Stimulated activated CD4-positive, alpha-beta T cell treated with anti-CD3 and anti-CD28 coated beads, Interleukin-4, amount 100 ng/mL, for 24 hours (primary cell): ENCODE measurements at places on chromosomes 6 and 20.

- no peak for DNase-seq
These were observed 38.7 kb downstream of the DUSP22 start for GRCh38 chr6:330948-331347.

DNA sequence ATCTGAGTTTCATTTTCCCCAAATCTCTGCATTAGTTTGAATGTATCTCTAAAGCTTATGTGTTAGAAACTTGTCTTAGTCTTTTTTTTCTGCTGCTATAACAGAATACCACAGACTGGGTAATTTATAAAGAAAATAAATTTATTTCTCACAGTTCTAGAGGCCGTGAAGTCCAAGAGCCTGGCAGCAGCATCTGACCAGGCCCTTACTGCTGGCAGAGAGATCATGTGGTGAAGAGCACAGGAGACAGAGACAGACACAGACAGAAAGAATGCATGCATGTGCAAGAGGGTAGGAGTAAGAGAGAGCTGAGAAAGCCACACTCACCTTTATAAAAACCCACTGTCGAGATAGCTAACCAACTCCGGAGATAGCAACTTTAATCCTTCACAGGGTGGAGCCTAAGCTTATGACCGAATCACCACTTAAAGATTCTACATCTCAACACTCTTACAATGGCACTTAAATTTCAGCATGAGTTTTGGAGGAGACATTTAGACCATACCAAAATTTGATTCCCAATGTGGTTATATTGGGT is 412.7 kb upstream of the SOX4 start:
- no peak for DNase-seq

DNA sequence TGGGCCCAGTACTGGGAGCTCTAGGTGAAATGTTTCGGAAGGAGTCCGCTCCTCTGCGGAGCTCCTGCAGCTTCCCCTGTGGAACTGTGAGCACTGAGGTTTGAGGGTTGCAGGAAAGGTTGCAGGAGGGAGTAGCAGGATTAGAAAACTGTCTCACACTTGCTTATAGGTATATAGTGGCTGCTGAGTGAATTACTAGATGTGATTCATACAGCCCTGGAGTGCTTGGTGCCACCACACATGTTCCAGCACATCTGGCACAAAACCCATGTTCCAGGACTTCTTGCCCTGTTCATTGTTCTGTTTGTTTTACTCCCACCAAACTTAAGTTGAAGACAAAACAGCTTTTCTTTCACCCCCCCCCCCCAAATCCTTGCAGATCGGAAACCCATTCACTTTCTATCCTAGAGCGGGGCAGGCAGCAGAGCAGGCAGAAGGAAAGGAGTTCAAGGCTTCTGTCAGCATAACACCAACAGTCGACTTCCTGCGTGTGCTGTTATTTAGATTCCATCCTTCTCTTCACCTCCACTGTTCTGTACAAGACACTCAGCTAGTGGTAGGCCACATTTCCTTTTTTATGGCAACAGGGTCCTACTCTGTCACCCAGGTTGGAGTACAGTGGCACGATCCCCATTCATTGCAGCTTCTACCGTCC is 669 bp upstream of the PEX6 start:
- DNase-seq, result no peak

GRCh38 chr6:75800133-75800532 is 51.1 kb downstream of the MYO6 start:
- DNase-seq, result no peak

GRCh38 chr6:130831607-130832006 is 4.4 kb downstream of the SMLR1 start:
- no peak for DNase-seq

DNA sequence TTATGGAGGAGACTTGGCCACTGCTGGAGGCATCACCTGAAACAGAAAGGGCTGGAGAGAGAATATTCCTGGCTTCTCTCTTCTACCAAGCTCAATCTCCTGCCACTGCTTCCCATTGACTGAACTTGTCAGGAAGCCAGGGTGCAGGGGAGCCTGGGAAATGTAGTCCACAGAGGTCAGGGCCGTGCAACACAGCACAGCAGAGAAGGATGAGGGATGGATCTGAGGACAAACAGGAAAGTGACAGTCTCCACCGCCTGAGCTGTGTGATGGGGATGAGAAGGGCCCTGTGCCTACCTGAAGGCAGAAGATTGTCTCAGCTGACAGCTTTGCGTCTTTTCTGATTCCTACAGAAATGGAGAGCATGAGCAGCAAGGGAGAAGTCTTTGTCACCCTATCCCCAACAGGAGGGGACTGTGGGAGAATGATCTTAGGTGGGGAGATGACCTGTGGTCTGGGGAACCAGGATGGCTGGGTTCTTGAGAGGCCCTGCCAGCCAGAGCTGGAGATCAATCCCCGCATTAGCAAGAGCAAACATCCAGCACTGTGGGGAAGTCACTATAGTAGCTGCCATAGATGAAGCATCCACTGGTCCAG is 114.2 kb downstream of the SNX5 start:
- DNase-seq, result no peak

- no peak for DNase-seq
These were observed 67.0 kb upstream of the SMIM29 start for GRCh38 chr6:34315780-34316179.

GRCh38 chr6:144718431-144718830 is 433.3 kb downstream of the UTRN start:
- no peak for DNase-seq

DNA sequence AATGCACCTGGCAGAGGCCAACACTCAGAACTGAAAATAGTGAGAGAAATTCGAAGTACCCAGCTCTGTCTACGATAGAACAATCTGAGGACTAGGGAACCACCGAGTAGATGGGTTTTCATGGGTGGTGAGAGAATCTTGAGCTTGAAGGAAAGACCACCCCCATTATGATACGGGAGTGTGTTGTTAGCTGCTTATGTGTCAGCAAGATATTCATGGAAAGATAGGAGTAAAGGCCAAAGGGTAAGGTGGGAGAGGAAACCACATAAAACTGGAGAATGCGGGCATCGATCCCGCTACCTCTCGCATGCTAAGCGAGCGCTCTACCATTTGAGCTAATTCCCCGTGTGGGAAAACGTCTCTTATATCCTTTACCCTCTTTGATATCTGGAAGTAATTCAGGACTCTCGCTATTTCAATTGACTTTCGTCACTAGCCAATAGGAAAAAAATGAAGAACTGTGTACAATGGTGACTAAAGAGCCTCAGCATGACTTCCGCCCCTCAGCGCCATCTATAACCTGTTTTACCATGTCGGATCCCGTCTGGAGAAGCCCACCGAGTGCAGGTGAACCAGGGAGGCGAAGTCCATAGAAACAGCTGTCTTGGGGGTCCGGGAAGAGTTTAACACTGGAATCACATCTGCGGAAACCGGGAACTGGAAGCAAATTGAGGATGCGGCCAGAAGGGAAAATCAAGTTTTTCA is 25.0 kb upstream of the ABT1 start:
- DNase-seq, result peak; percentile 53

DNA sequence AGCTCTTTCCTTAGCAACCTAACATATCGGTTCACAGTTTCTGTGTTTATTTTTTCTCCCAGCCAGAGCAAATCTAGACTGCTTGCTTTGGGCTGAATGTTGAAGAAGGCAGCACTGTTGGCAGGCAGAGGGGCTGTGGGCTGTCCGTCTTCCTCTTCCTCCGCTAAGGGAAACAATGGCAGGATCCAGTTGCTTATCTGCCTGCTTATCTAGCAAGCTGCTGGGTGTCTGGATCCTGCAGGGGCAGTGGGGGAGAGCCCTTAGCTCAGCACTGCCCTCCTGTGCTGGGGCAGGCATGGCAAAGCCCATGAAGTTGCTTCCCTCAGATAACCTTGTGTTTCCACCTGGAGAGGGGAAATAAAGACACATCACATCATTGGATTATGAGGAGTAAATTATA is 92.7 kb upstream of the CD93 start:
- no peak for DNase-seq

- DNase-seq, result no peak
These were observed 205.3 kb upstream of the ASCC3 start for GRCh38 chr6:101086473-101086872.
